NCI-H774 (cell line): ENCODE measurements at places on chromosomes 3 and 15.

GRCh38 chr3:9398700-9399336 is 1.4 kb downstream of the SETD5 start:
- DNase-seq = no peak

DNA sequence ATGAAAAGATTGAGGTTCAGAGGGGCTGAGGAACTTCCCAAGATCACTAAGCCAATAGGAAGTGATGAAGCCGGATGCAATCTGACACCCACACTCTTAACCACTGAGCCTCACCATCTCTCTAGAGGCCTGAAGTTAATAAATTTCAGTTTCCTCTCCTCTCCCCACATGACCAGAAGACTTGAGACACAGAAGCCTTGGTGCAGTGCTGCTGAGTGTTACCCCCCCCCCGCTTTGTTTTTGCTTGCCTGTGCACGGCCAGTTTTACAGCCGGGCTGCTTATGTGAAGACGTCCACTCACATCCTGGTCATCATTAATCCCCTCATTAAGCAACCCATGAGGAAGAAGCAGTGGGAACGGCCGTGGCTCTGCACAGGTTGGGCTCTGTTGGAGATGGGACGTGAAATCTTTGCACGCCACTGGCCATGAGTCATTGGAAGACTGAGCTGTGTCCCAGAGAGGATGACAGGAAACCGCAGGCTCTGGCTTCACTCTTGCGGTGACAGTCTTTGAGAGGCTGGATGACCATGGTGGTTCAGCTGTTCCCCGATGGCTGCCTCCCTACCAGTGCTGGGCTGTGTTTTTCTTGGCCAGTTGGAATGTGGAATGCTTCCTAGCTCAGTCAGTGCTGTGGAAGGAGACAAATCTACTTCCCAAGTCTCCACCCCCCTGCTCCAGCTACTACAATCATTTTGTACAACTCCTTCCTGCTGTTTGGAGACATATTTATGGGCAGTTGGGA is 232.6 kb upstream of the LRTM1 start:
- DNase-seq = no peak

DNA sequence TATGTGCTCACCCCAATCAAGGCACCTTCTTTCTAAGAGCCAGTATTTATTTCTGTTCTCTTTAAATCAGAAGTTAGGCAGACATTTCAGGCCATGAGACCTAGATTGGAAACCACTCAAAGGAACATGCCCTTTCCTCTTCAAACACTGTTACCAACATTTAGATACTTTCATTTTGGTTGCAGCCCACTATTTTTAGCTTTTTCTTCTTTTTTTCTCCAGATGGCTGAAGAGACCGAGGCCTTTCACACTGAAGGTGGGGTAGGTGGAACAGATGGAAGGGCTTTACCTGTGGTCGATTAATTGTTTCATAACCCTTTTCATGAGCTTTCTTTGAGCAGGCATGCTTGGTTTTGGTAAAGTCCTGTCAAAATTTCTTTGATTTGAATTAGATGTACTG is 10.9 kb upstream of the LZTFL1 start:
- no peak for DNase-seq

DNA sequence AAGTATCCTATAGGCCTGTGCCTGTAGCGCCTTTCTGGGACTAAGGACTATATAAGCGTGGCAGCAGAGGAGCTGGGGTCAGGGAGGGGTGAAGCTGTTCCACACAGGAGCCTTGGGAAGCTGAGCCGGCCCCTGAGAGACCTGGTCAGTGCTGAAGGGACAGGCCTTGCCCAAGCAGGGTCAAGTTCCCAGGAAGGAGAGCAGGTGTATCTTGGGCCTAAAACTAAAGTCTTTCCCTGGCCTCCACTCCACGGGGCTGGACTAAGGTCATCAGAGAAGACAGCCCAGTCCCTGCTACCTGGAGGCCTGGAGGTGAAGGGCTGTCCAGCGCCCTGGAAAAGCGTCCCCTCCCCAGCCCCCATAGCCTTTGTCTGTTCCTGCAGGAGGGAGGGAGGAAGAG is 23.9 kb upstream of the NR2C2 start:
- DNase-seq = no peak

DNA sequence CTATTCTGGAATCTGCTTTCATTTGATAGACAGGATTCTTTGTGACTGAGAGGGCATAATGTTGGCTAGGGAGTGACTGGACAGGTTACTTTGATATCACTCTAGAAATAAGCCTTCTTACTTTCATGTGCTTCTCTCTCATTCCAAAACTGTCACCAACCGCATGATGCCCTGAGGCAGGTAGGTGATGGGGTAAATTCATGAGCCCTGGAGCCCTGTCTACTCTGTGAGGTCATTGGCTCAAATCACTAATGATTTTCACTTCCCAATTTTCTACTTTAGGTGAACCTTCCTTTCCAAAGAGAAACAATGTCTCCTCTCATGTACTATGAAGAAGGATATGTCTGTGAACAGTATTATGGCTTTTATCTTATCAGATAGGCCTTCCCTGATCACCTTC is 596.7 kb downstream of the TUSC7 start:
- DNase-seq = no peak

DNA sequence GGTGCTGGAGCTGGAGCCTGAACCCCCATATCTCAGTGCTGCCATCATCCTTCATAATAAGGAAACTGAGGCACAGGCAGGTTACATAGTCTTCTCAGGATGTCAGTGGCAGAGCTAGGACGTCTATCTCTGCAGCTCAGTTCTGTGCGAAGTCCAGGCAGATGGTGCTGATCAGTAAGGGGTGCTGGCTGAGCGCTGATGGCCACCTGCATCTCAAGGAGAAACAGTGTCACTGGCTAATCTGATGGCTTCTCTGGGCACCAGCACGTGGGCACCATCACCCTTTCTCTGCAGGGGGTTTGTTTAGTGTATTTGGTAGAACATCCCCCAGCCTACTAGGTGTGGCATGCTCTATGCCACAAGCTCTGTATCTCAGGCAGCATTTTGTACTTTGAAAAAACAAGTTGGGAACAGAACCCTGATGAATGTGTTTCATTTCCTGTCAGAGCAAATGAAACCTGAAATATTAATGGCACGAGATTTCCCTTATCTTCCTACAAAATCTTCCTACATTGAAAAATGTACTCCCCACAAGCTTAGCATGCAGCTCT is 35.1 kb downstream of the APBA2 start:
- DNase-seq = no peak

DNA sequence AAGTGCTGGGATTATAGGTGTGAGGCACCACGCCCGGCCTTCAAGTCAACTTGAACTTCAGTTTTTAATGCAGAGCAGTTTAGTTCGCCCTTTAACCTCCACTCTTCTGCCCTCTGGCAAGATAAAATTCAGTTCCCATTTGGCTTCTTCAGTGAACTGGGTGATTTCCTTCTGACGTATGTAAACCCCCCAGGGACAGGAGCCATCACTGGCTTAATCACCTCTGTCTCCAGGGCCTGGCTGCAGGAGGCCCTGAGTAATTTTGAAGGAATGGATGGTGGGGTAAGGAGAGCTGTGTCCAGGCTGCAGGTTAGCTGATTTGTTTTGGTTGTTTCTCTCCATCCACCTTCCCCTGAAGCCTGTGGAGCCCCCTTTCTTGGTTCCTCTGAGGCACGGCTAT is 11.9 kb downstream of the MCM2 start:
- no peak for DNase-seq

DNA sequence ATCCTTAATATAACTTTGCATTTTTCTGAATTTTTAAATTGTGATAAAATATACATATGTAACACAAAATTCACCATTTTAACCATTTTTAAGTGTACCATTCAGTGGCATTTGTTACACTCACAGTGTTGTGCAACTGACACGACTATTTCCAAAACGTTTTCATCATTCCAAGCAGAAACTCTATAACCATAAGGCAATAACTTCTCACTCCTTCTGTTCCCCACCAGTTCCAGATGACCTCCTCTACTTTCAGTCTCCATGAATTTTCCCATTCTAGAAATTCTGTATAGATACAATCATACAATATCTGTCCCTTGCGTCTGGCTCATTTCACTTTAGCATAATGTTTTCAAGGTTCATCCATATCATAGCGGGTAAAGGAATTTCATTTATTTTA is 223.5 kb upstream of the TTC14 start:
- no peak for DNase-seq

- DNase-seq = no peak
Measured at GRCh38 chr3:20488151-20488550, 302.1 kb upstream of the SGO1 start.

DNA sequence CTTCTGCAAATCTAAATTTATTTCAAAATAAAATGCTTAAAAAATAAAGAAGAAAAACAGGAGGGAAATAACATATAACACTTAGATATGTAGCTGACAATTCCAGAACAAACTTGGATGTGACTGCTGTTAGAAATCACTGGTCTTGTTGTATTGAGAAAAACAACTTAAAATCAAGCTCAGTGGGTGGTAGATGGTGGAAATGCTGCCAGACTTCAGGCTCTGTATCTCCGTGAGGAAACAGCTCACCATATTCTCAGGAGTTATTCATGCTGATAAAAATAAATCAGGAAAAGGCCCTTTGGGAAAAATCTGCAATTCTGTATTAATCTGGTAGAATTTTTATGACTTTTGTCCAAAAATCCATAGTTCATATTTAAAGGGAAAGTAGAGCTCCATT is 477.6 kb downstream of the RAP2B start:
- no peak for DNase-seq

DNA sequence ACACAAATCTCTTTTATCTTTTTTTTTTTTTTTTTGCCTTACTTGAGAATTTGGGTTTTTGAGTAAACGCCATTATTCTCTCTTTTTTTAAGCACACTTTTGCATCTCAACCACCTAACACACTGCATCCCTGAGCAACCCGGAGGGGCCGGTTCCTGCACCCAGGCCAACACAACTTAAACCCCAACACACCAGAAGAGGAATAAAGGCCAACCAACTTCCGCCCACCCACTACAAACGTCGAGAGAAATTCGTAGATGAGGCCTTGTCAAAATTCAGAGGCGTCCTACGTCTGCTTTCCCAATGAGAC is 389 bp upstream of the CCNB2 start:
- no peak for DNase-seq
